Tongue (tissue), 3 donors: ENCODE measurements at places on chromosomes 2 and 18. TPM values are rescaled to one million over a fixed set of nuclear protein-coding genes. Genes with fewer than 3 reads are reported as not detected.

NCKAP5 gene
- total RNA-seq = 18.4 TPM

BOLL gene
- total RNA-seq = 2.8 TPM

OTOS gene
- not detected for total RNA-seq

GRCh38 chr18:48137374-48138081, 207.1 kb upstream of the SMAD2 start:
- peak; percentile 32 for DNase-seq

DNA sequence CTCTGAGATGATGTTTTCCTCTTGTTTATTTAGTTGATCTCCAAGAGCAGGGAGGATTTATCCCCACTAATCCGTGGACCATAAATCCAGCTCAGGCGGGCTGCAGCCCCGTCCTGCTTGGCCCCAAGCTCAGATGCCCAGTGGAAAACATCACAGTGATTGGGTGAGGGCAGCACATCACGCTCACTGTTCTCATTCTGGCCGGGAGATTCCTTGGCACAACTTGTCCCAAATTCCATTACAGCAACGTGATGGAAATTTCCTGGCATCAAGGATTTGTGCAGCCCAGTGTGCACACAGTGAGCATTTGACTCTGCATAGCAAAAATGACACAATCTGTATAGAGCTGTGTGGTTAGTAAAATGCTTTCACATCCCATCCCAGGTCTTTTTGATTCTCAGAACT, 96.8 kb downstream of the VAPA start:
- DNase-seq = peak; percentile 94

- DNase-seq = no peak
Measured at GRCh38 chr18:76394780-76395476, 100.1 kb downstream of the ZNF516 start.

GRCh38 chr2:211141646-211142045, 585.2 kb downstream of the CPS1 start:
- DNase-seq = no peak

- no peak for DNase-seq
Measured at GRCh38 chr2:33042819-33043218, 96.1 kb downstream of the LTBP1 start.

DNA sequence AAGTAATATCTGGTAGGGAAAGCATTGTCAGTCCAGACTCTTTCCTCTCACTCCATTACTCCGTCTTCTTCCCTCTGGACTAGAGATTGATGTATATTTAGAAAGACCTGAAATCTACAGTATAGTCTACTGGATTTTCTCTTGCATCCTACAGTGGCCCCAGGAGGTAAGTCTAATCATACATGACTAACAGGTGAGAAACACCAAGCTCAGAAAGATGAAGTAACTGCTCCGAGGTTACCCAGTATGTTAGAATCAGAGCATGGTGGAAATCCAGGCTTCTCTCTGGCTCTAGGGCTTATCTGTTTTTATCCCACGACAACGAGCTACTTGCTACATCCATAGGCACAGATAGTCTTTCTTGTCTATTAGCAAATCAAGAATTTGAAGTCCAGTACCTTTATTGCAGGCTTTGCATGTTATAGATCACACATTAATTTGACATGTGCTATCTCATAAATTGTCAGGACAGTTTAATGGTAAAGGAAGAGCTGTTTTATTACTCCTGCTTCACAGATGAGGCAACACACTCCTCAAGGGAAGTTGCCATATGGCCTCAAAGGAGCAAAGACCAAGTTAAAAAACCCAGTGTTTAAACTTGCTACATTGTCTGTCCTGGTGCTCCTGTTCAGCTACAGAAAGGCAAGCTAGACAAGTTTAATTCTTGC, 484.3 kb downstream of the THSD7B start:
- no peak for DNase-seq

DNA sequence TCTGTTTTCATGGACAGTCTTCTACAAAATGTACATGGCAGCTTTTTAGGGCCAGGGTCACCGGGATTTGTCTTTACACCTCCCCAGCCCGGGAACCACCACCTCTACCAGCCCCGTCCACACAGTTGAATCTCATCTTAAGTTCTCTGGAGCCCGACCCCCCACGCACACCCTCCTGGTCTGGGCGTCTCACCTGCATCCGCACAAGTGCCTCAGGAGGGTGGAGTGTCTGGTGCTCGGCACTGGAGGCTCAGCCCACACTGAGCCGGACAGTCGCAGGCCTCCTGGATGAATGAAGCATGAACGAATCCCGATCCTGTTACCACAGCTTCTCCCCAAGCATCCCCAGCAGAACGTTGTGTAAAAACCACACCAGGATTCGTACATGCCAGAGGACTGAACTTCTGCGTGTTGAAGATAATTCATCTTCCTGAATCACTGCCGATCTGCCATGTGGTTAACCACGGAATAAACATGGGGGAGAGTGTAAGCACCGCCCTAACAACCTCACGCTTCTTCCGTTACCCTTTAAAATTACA, 162.0 kb downstream of the RTP5 start:
- DNase-seq = no peak

GRCh38 chr2:100834221-100834620, 14.3 kb downstream of the NPAS2 start:
- no peak for DNase-seq
